ENCODE measurements at places on chromosomes 1 and 21.

DNA sequence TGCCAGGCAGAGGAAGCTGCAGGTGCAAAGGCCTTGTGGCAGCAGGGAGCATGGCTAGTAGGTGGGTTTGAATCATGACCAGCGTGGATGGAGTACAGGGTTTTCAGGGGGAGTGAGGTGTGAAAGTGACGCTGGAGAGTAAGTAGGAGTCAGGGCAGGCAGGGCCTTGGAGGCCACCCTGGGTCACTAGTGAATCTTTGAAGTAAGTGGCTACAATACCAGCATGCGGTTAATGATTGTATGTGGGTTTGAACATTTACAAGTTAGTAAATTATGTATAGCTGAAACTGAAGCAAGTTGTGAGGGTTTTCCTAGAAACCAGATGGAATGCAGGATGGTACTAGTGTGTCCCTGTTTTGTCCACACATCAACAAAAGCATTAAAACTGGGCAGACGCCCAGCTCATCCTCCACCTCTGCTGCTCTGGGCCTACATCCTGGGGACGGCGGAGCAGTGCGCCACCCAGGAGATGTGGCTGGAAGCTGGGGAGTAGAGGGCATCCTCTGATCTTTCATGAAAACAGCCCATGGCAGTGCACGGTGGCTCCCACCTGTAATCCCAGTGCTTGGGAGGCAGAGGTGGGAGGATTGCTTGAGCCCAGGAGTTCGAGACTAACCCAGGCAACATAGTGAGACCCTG is 41.2 kb upstream of the B3GALNT2 start:
- DNase-seq, result no peak

GRCh38 chr1:39910263-39910662 is 8.5 kb upstream of the MYCL start:
- no peak for DNase-seq

DNA sequence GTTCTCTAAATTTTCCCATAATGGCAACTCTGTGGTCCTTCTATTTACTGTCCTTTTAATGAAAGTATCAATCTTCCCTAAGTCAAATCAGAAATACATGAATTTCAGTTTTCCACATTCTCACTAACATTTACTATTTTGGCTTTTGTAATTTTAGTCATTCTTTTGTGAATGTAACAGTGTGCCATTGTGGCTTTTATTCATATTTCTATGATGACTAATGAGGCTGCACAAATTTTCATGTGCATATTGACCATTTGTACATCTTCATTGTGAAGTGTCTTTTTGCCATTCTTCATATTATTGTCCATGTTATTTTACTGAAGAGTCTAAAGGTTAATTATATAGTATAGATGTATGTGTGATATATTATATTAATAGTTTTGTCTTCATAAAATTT is 431.0 kb upstream of the BRINP3 start:
- DNase-seq, result no peak

- DNase-seq, result no peak
Observed at GRCh38 chr1:2961661-2962060, 59.6 kb upstream of the ACTRT2 start.

- DNase-seq, result peak; percentile 43
Observed at GRCh38 chr1:22428672-22429071, 23.0 kb upstream of the ZBTB40 start.

DNA sequence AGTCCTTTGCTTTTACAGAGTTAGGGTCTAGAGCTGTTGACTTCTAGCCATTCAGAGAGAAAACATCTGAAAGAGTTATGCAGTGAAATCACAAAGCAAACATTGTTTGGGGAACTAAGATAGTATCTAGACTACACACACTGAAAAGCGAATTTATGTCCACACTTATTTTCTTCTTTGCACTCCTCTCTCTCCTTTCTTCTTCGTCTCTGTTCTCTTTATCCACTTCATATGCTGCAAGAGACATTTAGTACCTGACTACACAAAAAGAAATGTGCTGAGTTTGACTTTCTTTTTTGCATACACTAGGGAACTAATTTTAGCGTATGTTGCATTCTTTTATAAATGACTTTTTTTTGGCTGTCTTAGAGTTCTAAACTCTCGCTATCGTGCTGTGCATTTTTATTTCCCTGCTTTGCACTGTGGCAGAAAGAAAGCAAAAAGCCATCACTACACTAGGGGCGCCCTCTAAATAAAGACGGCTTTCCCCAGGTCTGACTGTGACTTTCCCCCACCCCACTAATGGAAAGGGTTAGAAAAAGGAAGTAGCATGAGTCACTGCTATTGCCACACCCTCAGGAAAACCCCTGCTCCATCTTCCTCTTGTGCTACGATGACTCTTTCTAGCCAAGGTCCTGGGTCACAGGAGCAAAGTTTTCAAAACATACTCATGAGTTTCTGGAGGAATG is 65.7 kb downstream of the MAP3K7CL start:
- peak; percentile 80 for DNase-seq

DNA sequence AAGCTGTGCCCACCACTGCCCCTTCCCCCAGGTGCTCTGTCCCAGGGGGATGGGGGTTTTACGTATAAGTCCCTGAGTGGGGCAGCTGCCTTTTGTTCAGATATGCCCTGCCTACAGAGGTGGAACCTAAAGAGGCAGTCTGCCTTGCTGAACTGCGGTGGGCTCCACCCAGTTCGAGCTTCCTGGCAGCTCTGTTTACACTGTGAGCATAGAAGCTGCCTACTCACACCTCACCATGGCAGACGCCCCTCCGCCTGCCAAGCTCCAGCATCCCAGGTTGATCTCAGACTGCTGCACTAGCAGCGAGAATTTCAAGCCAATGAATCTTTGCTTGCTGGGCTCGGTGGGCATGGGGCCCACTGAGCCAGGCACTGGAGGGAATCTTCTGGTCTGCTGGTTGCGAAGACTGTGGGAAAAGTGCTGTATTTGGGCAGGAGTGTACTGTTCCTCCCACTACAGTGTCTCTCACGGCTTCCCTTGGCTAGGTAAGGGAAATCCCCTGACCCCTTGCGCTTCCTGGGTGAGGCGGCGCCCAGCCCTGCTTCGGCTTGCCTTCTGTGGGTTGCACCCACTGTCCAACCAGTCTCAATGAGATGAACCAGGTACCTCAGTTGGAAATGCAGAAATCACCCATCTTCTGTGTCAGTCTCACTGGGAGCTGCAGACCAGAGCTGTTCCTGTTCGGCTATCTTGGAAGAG is 17.6 kb upstream of the RWDD3 start:
- no peak for DNase-seq

DNA sequence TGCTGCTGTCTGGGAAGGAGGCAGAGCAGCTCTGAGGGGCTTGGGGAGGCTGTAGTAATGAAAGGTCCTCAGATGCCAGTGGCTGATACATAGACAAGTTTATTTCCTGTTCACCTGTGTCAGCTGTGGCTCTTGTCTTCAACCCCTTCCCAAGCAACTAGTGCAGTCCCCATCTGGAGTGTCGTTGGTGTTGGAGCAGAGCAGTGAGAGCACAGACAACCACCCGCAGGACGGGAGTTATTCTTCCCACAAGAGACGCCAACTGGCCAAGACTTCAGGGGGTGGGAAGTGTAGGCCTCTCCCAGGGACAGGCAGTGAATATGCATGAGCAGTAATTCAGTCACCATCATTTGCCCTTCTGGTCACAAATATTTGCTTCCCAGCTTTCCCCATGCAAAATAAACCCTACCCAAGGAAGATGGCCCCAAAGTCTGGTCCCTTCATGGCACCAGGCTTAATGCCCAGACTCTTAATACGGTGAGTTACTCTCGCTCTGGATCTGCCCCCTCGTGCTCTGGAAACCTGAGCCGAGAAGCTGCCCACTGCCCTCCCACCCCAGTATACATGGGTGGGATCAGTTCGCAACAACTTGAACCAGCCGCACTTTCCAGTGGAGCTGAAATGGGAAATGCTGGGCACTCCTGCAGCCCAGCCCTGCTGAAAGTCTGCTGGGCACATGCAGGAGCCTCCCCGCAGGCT is 153.5 kb upstream of the COL6A1 start:
- DNase-seq, result no peak
